ENCODE measurements at places on chromosomes 3 and 15. TPM values are rescaled to one million over a fixed set of nuclear protein-coding genes. Genes with fewer than 3 reads are reported as not detected.

The LMAN1L gene
- not detected for total RNA-seq

GRCh38 chr3:54901906-54902685, 25.8 kb downstream of the LRTM1 start:
- H3K27ac ChIP-seq, result no peak overlapping the region
- H3K27me3 ChIP-seq, result peaks cover 8% of the 10 kb centered on the region
- no peaks in the 10 kb centered on the region for H3K36me3 ChIP-seq
- H3K4me3 ChIP-seq, result no peak overlapping the region
- H3K4me1 ChIP-seq, result peaks cover 2% of the 10 kb centered on the region

- H3K27ac ChIP-seq, result no peak overlapping the region
- H3K36me3 ChIP-seq, result no peaks in the 10 kb centered on the region
- peaks cover 7% of the 10 kb centered on the region for H3K27me3 ChIP-seq
- no peak for DNase-seq
- H3K4me3 ChIP-seq, result no peak overlapping the region
These were observed 72.5 kb downstream of the ATP2B2 start for GRCh38 chr3:10432931-10433330.

DNA sequence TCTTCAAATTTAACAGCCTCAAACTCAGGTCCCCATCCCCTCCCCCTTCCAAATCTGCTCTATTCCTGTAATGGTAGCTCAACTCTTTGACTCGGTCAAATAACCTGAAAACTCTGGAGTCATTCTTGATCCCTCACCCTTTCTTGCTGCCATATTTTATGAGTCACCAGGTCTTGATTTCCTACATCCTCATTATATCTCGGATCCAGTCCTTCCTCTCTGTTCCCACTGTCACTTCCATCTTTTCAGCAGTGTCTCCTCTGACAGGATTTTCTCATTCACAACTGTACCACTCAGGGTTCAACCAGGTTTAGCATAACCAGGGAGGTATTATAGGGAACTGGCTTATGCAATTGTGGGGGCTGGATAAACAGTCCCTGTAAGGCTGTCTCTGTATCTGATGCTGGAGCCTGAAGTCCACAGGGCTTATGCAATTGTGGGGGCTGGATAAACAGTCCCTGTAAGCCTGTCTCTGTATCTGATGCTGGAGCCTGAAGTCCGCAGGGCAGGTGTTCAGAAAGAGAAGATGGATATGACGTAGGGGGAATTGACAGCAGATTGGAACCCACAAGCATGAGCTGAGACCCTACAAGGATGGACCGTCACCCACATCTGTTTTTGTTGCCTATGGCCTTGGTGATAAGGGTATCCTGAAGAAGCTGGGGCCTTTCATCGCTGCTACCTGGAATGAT, 9.1 kb upstream of the FETUB start:
- no peak for DNase-seq
- no peaks in the 10 kb centered on the region for H3K36me3 ChIP-seq
- peaks cover 18% of the 10 kb centered on the region for H3K27me3 ChIP-seq
- H3K27ac ChIP-seq, result no peak overlapping the region
- H3K4me3 ChIP-seq, result no peak overlapping the region
- H3K4me1 ChIP-seq, result peaks cover 21% of the 10 kb centered on the region

DNA sequence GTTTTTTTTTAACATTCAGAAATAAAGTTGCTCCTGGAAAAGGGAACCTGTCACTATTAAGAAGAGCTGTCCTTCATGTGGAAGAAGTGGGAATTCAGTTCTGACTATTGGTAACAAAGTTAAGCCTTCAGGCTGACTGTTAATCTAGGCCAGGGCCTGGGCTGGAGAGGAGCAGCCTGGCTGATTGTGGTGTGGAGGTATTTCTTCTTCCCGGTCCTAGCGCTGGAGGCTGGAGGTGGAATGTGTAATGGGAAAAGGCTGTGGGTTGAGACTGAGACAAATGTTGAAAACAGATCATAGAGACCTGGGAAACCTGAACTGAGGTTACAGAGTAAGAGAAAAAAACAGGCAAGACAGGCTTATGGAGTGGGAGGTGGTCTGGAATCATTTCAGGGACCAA, 23.8 kb upstream of the SH3BP5 start:
- no peak overlapping the region for H3K4me3 ChIP-seq
- H3K36me3 ChIP-seq, result no peaks in the 10 kb centered on the region
- peaks cover 7% of the 10 kb centered on the region for H3K4me1 ChIP-seq
- DNase-seq, result no peak
